ENCODE measurements at places on chromosomes 1 and 21.

- no peak for DNase-seq
These were observed 26.4 kb upstream of the EEIG2 start for GRCh38 chr1:108533351-108534083.

DNA sequence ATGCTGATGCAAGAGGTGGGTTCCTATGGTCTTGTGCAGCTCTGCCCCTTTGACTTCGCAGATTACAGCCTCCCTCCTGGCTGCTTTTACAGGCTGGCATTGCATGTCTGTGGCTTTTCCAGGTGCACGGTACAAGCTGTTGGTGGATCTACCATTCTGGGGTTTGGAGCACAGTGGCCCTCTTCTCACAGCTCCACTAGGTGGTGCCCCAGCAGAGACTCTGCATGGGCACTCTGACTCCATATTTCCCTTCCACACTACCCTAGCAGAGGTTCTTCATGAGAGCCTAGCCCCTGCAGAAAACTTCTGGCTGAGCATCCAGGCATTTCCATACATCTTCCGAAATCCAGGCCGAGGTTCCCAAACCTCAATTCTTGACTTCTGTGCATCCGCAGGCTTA lies 989.0 kb downstream of the PLA2G4A start:
- DNase-seq = no peak

DNA sequence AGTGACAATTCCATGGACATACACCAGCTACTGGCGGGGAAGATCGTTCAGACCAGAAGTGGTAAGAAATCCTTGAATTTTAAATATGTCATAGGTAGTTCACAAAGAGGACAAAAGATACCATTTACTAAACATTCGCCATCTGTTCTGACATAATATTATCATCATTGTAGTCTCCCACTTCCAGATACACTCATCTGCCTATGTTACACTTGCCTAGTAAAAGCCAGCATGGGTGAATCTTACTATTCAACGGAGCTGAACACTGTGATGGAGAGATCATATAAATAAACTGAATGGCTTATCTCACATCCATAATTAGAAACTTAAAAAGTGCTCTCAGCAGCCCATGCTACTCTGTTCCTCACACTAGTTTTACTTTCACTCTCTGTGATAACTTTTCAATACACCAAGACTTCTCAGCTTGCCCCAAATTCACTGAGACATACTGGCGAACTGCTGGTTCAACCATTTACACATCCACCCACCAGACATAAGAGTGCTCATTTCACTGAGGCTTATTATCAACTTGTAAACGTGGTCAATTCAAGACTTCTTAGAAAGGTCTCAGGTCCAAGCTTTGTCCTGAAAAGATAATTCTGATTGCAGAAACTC lies 463 bp upstream of the PRRC2C start:
- DNase-seq = no peak

- no peak for DNase-seq
These were observed 81.4 kb downstream of the TRABD2B start for GRCh38 chr1:47915677-47916353.
